Mammary epithelial cell (primary cell): ENCODE measurements at places on chromosomes 12 and 14. TPM values are rescaled to one million over a fixed set of nuclear protein-coding genes. Genes with fewer than 3 reads are reported as not detected.

Gene KIF26A
- 0.67 TPM for total RNA-seq

Gene HOXC12
- not detected in 2 replicates for total RNA-seq

Gene PRKAB1
- 33.4 and 55.8 TPM in 2 replicates for total RNA-seq

Gene LRIG3
- 25.7 and 45.5 TPM in 2 replicates for total RNA-seq

Gene SRGAP1
- total RNA-seq, result 14.3 TPM

Gene RNASE7
- total RNA-seq, result 33.3 TPM
